ENCODE measurements at places on chromosomes 3 and 15.

GRCh38 chr3:162677475-162677874 lies 1180.9 kb downstream of the OTOL1 start:
- no peak for DNase-seq

DNA sequence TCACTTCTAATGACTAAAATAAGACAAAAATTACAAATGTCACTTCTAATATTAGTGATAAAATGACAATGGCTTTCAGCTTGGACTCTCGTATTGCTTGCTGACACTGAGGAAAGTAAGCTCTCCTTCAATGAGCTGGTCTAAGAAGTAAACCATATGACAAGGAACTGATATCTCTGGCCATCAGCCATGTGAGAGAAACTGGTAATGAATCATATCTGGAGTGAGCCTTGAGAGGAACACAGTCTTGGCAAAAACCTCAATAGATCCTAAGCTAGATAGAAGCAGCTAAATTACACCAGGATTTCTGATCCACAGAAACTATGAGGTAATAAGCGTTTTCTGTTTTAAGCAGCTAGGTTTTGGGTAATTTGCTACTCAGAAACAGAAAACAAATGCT lies 1575.1 kb downstream of the OTOL1 start:
- no peak for DNase-seq

DNA sequence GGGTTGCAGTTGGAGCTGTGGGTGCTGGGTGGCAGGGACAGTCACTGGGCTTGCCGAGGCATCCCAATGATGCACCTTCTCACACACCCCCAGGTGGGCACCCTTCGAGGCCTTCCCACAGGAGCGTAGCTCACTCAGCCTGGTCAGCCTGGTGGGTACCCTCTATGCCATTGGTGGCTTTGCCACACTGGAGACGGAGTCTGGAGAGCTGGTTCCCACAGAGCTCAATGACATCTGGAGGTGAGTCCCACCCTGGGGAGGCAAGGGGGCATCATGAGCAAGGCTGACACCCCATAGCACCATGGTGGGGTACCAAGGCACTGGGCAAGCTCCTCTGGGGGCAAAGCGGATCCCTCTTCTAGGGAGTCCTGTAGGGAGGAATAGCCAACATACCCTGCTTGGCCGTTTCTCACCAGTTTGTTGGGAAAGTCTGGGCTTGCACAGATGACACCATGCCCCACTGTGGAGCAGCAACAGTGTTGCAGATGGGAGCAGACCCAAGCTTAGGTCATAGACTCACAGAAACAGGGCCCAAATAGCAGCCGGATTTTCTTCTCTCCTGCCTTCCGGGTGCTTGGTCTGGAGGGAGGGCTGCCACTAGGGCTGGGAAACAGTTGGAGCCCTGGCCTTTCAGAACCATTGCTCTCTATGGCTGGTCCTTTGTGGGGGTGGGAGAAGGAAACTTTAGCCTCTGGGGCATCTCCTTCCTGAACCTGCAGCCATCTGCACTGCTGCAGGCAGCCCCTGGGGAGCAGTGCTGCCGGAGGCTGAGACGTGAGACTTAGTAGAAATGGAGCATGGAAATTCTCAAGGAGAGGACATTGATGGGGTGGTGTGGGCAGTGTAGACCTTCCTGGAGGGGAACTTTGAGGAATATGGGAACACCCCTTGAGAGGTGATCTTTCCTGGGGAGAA lies 5.7 kb downstream of the KLHL40 start:
- no peak for DNase-seq

- DNase-seq: no peak
Observed at GRCh38 chr3:187943677-187944389, 198.6 kb upstream of the BCL6 start.

GRCh38 chr3:76021376-76021775 lies 236.0 kb upstream of the ZNF717 start:
- DNase-seq: no peak

- DNase-seq: no peak
Observed at GRCh38 chr3:159252772-159253384, 451.0 kb downstream of the MFSD1 start.

DNA sequence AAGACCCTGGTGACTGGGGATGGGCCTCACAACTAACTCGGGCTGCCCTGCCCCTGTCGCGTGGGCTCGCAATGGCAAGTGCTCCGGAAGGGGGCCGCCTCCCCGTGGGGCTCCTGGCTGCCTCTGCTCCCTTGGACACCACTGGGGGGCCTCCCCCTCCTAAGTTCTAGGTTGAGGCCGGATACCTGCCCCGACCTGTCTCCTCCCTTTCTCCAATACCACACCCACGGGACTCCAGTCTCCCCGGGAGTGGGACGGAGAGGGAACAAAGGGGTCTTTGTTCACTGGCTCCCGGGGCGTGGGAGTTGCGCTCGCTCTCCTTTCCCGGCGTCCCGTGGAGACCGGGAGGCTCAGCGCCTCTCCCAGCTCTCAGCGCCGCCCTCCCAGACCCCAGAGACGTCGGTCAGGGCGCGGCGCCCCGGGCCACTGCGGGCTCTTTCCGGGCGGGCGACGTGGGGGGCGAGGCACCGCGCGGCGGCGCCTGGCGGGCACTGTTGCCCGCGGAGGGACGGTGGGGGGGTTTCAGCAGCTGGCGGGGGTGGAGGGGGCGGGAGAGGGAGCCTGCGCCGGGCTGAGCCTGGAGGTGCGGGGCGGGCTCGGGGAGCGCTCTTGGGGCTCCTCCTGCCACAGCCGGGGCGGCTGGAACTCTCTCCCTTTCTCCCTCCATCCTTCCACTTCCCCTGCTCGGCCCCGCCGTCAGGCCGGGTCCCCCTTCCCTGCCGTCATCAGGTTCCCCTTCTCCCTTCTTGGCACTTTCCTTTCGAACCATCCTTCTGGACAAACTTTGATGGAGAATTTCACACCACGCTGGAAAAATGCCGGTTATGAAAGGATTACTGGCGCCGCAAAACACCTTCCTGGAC lies at the start of gene KCNH8:
Gene KCNH8, plus strand, starts transcription at position 606 of the 863 bp plus-strand sequence. Its CDS starts 210 bp downstream, at position 816.
- DNase-seq: peak; percentile 4

DNA sequence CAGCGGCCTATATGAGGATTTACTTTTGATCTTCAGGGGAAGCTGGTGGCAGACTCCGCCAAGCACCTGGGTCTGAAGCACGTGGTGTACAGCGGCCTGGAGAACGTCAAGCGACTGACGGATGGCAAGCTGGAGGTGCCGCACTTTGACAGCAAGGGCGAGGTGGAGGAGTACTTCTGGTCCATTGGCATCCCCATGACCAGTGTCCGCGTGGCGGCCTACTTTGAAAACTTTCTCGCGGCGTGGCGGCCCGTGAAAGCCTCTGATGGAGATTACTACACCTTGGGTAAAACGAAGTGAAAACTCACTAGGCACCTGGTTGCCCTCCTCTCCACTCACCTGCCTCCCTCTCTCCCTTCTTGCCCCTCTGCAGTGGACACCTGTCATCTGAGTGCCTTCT lies 33.8 kb upstream of the TRA2B start:
- no peak for DNase-seq

- no peak for DNase-seq
Observed at GRCh38 chr3:138148503-138148902, 16.3 kb upstream of the A4GNT start.

DNA sequence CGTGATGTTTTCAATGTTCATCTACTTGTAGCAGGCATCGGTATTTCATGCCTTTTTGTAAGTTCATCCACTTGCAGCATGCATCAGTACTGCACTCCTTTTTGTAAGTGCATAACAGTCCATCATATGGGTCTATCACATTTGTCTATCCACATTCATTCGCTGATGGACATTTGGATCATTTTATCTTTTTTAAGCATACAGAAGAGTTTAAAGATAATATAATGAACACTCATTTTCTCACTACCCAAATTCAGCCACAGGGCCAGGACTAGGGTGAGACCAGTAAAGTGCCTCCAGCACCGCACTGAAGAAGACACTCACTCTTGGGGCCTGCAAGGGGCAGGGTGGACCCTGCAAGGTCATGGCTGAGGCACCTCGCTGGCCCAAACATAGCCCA lies 309.6 kb downstream of the UACA start:
- DNase-seq: no peak

- DNase-seq: no peak
Observed at GRCh38 chr15:92425578-92426225, 32.0 kb downstream of the ST8SIA2 start.

GRCh38 chr3:113183748-113184661 lies 27.4 kb upstream of the BOC start:
- DNase-seq: no peak

- DNase-seq: no peak
Observed at GRCh38 chr3:144593881-144594280, 622.3 kb downstream of the DIPK2A start.

DNA sequence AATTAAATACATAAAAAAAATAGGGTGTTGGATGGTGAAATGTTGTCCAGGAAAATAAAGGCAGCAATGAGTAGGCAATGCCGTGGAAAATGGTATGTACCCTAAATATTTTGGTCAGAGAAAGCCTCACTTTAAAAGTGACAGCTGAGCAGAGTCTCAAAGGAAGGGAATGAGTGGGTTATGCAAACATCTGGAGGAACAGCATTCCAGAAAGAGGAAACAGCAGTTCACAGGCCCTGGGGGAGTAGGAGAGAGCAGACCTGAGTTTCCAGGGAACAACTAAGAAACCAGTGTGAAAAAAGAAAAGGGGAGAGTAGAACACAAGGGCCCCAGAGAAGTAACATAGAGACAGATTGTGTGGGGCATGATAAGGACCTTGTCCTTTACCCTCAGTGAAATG lies 230.0 kb upstream of the CNTN3 start:
- no peak for DNase-seq

DNA sequence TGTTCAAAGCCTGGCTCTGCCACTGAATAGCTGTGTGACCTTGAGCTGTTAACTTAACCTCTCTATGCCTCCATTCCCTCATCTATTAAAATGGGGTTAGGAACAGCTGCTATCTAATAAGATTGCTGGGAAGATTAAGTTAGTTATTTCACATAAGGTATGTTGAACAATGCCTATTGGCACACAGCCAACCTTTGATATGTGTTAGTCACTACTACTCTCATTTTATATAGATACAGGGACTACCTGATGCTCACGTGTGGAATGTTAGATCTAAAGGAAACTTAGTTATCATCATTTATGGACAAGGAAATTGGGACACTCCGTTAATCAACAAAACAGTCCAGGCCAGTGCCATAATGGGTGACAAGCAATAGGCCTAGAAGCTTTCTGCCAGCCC lies 332.4 kb upstream of the PPP2R3A start:
- DNase-seq: no peak

GRCh38 chr3:189961522-189962161 lies 159.1 kb downstream of the P3H2 start:
- peak; percentile 56 for DNase-seq

GRCh38 chr3:144556392-144556791 lies 584.8 kb downstream of the DIPK2A start:
- no peak for DNase-seq

GRCh38 chr3:69712269-69712668 lies 27.0 kb upstream of the MITF start:
- no peak for DNase-seq

- DNase-seq: no peak
Observed at GRCh38 chr3:195250473-195251251, 20.3 kb downstream of the XXYLT1 start.

DNA sequence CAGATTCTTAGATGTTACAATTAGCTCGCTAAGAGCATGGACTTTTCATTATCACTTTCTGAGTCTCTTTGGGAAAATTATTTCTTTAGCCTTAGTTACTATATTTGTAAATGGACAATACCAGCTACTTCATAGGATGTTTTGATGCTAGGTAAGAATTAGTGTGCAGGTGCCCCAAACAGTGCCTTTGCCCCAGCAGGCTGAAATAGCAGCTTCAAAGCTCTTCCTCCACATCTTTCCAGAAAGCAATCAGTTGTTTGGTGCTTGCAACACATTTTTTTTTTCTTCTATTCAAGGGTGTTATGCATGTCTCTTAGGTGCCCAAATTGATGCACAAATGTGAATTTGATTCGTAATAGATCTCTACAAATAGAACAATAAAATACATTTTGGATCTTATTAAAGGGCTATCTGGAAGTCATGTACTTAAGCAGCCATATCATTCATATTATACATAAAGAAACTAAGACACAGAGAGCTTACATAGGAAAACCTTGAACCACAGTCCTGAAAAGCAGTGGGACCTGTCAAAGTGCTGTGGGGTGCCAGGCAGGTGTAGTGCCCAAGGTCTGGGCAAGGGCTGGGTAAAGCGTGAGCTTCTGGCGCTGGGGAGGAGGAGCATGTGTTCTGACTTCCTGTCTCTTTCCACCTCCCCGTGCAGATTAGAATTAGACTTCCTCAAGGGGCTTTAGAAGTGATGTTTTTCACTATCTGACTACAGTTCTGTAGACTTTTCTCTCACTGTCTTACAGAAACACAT lies 62.9 kb downstream of the FNDC3B start:
- DNase-seq: no peak

DNA sequence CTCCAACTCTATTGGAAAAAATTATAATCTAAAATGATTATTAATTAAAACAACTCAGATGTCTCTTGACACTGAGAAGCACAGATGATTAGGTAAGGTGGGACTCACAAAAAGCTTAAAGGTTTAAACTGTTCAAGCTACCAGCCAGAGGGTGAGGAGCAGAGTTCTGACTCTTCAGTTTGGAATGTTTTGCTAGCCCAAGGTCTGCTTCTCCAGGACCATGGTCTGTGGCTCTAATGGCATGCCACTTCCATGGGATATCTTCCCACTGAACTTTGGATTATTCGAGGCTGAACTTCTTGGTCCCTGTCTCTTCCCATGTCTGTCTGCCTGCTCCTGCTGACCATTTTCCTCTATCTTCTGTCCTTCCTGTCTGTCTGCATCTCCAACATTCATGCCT lies 49.2 kb downstream of the CACNA2D3 start:
- no peak for DNase-seq

DNA sequence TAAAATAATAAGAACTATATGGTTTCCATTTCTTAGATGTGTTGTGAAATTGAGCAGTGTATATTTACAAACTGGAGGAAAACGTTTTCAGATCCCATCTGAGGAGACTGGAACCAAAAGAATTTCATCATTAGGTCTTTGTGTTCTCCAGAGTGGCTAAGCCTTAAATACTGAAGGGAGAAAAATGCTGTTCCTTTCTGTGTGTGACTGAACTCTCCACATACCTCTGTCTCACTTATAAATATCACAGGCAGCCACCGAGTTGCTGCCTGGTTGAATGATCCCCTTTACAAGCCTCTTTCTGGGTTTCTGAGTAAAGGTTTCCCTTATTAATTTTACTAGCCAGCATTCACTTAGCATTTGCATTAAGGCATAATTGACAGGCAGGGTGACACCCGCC lies 913.9 kb upstream of the NR2F2 start:
- DNase-seq: no peak

DNA sequence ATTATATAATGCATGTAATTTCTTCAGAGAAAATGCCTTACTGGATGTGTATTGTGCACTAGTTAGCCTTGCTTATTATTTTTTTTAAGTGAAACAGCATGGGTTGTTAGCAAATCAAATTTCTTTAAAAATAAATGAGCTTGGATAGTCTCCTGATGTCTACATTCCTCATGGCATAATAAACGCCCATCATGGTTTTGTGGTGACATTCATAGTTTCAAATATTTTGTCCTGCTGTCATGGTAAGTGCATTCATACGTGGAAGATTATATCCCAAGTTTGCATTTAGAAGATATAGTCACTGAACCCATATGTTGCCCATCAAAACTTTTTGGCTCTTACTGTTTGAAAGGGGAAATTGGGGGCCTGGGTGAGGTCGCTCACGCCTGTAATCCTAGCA lies 130.7 kb downstream of the ALCAM start:
- DNase-seq: no peak

- no peak for DNase-seq
Observed at GRCh38 chr15:37372064-37372463, 271.7 kb upstream of the MEIS2 start.

GRCh38 chr3:177482048-177482691 lies 284.9 kb upstream of the TBL1XR1 start:
- no peak for DNase-seq

- DNase-seq: no peak
Observed at GRCh38 chr3:15521573-15521965, at the start of gene COLQ. Gene COLQ (minus strand): TSS chr3:15521706. CDS start chr3:15521625, 81 bp downstream.

GRCh38 chr15:67107014-67107812 lies 41.8 kb downstream of the SMAD3 start:
- no peak for DNase-seq
